ENCODE measurements at places on chromosomes 5 and 9.

- DNase-seq, result no peak
These were observed 265.9 kb downstream of the ICE1 start for GRCh38 chr5:5688194-5688924.

DNA sequence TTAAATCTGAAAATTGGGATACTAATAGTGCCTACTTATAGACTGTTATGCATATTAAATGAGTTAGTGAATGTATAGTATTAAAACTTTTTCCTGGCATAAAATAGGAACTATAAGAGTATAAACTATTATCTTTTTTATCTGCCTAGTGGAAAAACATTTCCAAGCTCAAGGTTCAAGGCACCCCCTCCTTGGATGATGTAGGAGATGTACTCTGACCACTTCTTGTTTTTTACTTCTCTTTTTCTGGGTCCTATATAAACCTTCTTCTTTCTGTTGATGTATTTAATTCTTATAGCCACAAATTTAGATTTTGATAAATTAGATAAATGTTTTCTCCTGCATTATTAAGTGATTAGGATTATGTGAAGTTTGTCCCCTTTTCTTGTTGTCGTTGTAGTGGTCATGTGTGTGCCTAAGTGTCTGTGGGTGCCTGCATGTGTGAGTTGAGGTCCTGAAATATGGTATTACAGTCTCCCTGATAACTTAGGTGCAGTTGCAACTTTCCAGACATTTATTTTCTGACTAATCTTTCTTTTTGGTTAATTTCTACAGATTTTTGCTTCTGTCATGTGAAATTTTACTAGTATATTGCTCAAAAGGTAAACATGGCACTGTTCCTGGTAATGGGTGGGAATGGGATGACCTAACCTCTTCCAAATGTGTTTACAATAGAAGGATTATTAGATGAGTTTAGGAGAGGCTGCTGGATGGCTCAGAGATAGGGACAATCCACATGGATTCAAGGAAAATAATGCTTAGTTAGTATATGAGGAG, 160.8 kb upstream of the CDKN2B start:
- no peak for DNase-seq

GRCh38 chr9:85420750-85421149, 321.0 kb downstream of the AGTPBP1 start:
- no peak for DNase-seq

DNA sequence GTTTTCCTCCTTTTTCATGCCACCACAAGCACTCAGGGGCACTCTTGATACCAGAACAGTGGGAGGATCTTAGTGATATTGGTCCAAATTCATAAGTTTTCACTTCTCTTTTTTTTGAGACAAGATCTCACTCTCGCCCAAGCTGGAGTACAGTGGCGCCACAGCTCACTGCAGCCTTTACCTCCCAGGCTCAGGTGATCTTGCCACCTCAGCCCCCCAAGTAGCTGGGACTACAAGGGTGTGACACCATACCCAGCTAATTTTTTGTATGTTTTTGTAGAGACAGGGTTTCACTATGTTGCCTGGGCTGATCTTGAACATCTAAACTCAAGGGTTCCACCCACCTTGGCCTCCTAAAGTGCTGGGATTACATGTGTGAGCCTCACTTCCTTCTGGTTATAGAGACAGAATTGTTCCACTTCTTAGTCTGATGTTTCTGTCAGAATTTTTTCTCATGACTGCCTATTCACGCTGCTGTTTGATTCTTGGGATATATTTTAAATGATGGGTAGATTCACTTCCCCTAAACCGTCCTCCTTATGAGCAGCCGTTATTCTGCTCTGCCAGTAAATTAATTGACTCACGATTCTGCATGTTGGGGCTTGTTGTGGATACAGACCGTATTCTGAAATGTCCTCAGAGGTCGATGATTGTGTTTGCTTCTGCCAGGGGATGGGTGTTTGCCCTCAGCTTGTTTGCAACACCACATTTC, 30.8 kb downstream of the MTAP start:
- no peak for DNase-seq

DNA sequence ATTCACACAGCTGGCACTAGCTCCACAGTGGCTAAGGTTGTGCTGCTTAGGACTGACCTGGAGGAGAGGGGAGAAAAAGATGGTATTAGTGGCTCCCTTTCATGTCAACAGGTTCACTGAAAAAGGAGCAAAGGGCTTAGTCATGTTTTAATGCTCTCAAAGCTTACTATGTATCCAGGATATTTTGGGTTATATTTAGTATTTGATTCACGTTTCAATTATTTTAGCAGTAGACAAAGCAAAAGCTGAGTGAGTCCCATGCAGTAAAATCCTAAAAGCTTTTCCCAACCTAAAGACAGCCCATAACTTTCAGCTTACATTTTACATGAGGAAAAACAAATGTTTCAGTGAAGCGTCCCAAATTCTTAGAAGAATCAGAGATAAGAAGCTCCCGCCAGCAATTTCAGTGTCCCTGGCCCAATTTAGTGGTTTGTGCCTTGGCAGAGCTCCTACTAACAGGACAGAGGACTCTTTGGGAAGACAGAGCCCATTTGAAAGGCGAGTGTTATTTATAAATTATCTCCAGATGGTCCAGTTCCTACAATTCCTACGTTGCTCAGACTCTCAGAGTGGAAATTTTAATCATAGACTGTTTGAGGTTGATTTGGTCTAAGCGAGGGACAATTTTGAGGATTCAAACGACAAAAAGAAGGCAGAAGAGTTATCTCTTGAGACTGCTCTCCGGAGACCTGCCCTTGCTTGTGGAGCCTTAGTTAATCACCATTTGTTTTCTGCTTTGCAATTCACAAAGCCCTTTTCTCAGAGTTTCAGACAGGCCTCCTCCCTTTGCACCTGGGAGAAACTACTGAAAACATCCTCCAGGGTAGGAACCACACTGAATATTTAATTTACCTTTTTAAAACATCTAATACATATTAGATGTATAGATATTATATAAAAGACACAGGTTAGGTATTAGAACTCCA, 225.0 kb upstream of the ANKRD55 start:
- no peak for DNase-seq

GRCh38 chr5:104659497-104659896, 1096.9 kb upstream of the NUDT12 start:
- no peak for DNase-seq

- no peak for DNase-seq
These were observed 245.4 kb downstream of the DENND1A start for GRCh38 chr9:123684393-123685149.

- no peak for DNase-seq
These were observed 103.2 kb downstream of the FSTL4 start for GRCh38 chr5:133508845-133509741.

DNA sequence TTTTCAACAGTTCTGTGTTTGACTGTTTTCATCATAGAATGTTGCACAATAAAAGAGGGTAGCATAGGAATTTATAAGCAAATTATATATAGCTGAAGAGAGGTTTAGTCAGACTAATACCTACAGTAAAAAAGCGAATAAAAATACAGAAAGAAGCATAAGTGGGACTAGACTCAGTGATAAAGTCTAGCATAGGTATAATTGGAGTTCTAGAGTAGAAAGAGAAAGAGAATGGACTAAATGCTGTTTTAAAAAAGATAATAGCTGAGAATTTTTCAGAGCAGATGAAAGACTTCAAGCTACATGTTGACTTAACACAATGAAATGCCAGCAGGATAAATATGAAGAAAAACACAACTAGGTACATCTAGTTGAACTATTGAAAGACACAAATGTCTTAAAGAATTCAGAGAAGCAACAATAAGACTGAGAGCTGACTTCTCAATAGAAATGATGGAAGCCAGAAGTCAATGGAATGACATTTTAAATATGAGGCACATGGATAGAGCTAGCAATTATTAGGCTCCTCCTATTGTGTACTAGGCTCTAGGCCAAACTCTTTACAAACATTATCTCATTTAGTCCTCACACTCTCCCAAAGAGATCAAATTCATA, 573.9 kb downstream of the ZNF608 start:
- DNase-seq, result no peak

DNA sequence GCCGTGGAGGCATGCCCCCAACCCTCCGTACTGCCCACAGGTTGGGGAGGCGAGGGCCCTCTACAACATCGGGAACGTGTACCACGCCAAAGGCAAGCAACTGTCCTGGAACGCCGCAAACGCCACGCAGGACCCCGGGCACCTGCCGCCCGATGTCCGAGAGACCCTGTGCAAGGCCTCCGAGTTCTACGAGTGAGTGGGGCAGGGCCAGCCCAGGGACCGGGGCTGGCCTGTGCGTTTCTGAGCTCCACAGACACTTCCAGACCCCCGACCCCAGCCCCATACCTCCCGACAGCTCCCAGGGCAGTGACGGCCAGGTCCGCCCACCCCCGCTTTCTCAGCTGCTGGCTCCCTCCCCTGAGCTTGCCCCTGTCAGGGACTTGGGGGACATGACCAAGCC, 9.5 kb downstream of the GPSM1 start:
- DNase-seq, result no peak

DNA sequence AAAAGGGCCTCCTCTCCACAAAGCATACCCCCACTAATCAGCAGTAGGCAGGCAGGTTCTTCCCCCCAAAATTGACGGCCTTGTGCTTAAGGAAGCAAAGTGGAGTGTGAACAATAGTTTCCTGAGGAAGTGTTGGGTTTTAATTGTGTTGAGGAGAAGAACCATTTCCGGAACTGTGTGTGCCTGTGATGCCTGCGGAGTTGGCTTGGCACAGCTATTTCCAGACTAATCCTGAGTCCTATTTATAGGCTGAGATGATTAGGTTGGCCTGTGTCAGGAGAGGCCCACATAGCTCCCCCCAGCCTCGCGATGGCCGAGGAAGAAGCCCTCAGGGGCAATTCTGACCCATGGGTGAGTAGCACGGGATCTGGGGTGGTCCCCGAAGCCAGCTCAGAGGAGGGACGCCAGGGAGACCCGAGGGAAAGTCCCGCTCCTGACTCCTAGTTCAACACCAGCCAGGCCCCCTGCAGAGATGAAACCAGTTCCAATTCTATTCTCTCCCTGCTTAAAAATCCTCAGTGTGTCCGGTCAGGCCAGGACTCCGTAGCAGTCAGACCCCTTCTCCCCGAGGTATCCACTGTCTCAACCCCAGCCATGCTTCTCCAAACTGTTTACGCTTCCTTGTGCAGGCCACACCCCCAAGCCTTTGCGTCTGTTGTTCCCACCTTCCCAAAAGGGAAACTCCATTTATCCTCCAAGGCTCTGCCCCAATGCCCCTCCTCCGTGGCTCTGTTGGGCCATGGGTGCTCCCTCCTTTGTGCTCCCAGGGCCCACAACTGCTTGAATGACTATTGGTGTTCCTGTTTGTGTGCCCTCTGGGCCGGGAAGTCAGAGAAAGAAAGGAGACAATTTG, 18.1 kb downstream of the GSN start:
- DNase-seq, result no peak

DNA sequence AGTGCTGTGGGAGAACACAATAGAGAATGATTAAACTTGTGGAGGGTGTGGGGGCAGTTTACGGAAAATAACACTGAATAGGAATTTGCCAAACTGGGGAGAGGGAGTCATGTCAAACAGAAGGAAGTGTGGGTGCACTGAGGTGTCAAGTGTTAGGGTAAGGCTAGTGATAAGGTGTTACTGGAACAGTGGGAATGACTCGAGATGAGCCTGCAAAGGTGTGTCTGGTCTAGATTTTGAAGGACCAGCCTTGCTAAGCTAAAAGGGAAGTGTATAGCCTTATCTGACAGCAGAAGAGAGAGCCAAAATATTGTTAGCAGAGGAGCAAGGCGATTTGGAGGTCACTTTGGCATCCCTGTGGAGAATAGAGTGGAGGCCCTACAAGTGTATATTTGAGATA, 4.2 kb downstream of the CNOT6 start:
- DNase-seq, result no peak

- DNase-seq, result no peak
These were observed 15.9 kb downstream of the RETREG1 start for GRCh38 chr5:16600946-16601345.

GRCh38 chr5:61123145-61123544, 39.1 kb downstream of the SMIM15 start:
- no peak for DNase-seq

GRCh38 chr9:73200694-73201452, 49.2 kb downstream of the ANXA1 start:
- DNase-seq, result no peak

- DNase-seq, result no peak
These were observed 110.1 kb upstream of the OTULINL start for GRCh38 chr5:14471507-14471906.

DNA sequence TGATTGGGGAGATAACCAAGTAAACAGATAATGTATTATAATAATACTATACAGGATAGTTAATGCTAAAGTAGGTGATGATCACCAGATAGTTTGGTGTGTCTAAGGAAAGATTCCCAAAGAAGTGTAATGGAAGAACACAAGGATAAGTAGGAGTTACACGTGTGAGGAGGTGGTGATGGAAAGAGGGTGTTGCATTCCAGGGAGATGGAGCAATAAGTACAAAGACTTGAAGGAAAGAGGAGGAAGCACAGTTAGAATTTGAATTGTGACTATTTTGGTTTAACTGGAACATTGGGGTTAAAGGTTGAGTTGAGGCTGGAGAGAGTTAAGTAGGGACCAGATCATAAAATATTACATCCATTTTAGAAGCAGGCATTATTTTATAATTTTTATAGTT, 76.9 kb downstream of the IPO11 start:
- no peak for DNase-seq

- DNase-seq, result no peak
These were observed 281.7 kb upstream of the PTGER4 start for GRCh38 chr5:40397976-40398375.

- no peak for DNase-seq
These were observed 220.3 kb downstream of the COX7C start for GRCh38 chr5:86838083-86838482.

- peak; percentile 40 for DNase-seq
These were observed 448 bp downstream of the RELL2 start for GRCh38 chr5:141637123-141637766.

- peak; percentile 43 for DNase-seq
These were observed 910 bp downstream of the TRIM14 start for GRCh38 chr9:98117984-98118639.

Data from stimulated activated CD4-positive, alpha-beta T cell treated with anti-CD3 and anti-CD28 coated beads, Interleukin-1b, Interleukin-23, amount 100 ng/mL, for 48 hours (primary cell).